Breast epithelium (tissue), 4 donors: ENCODE measurements at places on chromosomes 7 and 10.
A peak's percentile ranks its signal among the peaks of the same experiment; 100 is the strongest.

- no peak for DNase-seq
These were observed 689 bp upstream of the SMARCD3 start for GRCh38 chr7:151249034-151249731.

GRCh38 chr7:46576950-46577349, 655.9 kb upstream of the IGFBP3 start:
- DNase-seq = no peak

DNA sequence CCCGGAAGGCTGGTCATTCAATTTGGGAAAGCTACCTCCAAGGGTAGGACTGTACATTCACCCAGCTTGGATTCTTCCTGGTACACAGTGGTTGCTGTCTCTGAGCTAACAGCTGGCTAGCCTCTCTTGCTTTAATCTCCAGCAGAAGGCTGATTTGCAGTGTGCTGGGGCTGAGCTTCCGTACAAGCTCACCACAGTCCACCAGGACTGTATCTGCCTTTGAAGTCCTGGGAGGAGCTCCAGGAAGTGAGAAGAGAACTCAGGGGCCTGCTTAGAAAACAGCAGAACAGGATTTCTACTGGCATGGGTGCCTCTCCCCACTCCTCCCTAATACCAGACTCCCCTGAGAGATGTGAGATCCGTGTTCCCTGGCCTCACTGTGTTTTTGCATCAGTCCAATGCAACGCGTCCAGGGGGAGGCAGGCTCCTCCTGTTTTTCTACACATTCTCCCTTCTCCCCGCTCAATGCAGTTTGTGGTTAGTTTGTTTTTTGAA, 6.6 kb downstream of the AFAP1L2 start:
- DNase-seq = no peak

- DNase-seq = no peak
These were observed 74.8 kb upstream of the SVIL start for GRCh38 chr10:29709484-29710002.

- DNase-seq = no peak
These were observed 21.6 kb upstream of the GOT1 start for GRCh38 chr10:99451981-99452380.

DNA sequence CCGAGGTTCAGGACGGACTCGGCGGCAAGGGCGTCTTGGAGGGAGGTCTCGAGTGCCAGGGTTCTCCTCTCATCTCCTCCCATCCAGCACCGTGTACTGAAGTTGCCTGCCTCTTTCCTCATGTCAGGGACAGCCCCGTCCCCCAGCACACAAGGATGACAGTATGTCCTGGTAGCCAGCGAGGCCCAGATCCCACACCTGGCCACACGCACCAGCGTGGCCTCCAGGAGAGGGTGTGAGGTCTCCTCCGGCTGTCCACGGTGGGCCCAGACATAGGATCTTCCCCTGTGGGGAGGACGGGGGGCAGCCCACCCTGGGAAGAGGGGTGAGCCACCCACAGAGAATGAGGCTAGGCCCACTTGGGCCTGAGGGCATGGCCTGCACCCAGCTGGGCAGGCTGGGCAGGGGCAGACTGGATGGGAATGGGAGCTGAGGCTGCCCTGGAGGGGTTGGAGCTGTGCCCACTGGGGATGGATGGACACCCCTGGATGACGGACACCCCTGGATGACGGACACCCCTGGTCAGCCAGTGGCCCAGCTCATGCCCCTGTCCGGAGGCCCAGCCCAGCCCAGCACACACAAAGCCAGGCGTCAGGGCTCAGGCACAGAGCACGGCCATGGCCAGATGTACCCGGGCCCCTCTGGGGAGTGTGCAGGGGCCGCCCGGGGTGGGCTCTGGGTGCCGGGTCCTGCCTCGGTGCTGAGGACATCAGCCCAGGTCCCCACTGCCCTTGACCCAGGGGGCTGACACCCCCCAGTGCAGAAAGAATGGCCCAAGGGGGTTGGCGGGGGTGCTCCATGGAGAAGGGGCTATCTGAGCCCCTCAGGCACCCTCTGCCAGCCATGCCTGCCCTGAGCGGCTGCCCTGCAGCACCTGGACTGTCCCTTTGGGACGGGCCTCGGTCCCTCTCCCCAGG, 30.9 kb upstream of the CFAP46 start:
- DNase-seq = no peak

DNA sequence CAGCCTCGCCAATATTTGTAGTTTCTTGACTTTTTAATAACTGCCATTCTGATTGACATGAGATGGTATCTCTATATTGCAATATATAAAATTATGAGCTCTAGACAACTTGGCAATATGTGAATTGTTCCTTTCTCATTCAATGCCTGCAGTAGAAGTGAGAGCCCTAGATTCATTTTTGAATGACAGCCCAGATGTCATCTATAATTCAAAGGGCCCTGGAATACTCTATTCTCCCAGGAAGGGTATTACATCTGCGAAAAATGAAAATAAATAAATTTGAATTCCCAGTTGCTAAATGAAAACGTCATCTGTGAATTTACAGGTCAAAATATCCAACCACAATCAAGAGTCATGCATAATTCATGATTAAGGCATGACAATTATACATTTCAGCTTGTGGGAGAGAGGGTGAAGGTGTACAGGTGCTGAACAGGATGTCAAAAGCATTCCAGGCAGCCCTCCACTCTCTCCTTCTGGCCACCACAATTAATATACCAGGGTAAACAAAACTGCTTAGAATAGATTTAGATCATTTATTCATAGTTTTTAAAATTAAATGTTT, 1147.3 kb downstream of the XPNPEP1 start:
- no peak for DNase-seq

GRCh38 chr7:108584211-108584610, 14.5 kb downstream of the DNAJB9 start:
- no peak for DNase-seq

DNA sequence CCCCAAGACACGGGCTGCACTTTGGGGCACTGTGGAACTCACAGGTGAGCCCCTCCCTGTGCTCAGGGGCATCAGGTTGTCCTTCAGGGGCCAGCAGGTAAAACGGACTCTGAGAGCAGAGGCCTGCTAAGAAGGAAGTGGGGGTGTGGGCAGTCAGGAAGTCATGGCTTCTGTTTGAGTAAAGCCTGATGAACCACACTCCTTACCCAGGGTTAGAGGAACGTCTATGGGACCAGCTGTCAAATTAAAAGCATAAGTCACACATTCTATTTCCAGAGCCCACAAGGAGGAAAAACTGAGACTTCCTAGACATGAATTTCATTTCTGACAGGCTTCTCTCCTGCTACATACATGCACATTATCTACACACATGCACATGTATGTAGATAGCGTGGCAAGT, 616.4 kb downstream of the SDK1 start:
- no peak for DNase-seq

- DNase-seq = no peak
These were observed 66.7 kb downstream of the EMX2 start for GRCh38 chr10:117609095-117609795.

DNA sequence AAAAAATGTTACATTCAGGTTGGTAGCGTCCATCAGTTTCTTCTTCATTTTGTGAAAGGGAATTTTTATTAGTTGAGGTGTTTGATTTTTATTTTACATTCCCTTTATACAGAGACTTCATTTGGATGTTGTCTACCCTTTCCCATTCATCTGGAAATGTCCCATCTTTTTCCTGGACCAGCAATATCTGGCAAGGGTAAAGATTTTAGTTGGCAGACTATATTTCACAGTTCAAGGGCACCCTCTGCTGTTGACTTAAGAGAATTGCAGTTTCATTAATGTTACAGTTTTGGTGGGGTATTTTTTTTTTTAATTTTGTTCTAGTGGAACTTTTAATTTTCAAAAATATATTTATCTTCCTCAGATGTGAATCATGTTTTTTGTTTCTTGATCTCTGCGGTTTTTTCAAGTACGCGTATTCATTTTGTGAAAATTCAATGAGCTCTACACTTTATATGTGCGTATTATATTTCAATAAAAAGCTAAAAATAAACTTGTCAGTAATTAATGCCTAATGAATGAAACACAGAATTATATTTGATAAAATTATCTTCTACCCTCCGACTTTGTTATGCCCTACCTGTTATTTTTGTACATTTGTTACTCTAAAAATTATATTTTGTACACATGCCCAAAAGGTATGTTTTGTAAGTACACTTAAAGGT, 97.9 kb upstream of the KLF14 start:
- DNase-seq = no peak

- DNase-seq = no peak
These were observed 235.5 kb upstream of the PLXDC2 start for GRCh38 chr10:19580691-19581090.

DNA sequence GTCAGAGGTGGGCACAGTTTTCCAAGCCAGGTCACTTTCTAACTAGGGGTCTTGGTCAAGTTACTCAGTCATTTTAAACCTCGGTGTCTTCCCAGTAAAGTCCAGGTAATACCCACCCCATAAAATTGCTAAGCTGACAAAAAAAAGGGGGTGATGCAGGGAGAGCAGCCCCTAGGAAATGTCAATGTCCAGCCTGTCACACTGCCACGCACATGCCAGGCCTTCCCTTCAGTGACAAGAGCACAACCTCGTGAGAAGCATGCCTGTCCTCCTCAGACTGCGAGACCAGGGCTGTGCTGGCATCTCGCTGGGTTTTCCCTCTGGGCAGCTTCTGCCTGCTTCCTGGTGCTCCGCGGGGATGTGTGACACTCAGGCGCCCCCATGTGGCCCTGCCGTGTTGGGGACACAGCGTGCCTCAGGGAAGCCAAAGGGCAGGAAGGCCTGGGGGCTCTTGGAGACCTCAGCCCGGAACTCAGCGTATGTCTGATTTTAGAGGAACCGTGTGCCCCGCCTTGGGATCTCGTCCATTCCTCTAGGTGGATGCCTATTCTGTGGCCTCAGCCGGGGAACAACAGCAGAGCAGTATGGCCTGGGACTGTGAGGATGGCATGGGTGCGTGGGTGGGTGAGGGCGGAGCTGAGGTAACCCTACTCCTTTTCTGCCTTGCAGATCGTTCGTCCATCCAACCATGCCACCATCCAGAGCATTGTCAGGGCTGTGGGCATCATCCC, 10.2 kb upstream of the GDF2 start:
- DNase-seq = peak; percentile 78

DNA sequence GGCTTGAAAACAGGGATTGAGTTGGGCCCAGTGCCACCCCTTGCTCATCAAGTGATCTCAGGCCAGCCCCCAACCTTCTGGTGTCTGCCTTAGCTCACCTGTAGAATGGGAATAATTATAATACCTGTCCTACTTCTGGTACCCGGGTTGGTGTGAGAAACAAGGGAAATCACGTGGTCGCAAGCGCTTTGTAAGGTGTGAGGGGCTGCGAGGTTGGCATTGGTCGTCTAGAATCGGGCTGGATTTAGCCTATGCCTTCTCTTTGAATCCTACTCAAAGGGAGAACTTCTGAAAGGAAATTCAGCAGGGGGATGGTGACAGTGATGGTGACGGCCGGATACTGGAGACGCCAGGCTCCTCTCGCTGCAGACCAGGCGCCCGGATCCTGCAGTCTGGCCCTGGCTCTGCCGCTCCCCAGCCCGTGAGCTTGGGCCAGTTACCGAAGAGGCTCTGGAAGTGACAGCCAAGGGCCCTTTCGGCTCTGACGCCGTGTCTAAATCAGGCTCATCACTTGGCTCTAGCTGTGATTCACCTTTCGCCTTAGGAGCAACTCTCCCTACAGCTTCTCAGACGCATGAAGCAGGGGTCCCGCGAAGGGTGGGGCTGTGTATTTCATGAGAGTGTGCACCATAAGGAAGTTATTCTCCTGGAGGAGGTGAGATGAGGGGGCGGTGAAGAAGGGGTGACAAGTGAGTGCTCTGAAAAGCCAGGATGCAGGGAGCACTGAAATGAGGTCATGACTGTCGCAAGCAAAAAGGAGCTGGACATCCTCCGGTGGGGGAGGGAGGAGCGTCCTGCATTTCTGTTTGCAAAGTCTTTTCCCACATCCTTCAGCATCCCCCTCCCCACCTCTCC, 4.0 kb upstream of the CREB5 start:
- no peak for DNase-seq

- DNase-seq = no peak
These were observed 125.8 kb downstream of the PCLO start for GRCh38 chr7:83036721-83037380.

- DNase-seq = no peak
These were observed 683 bp upstream of the ENTPD7 start for GRCh38 chr10:99658622-99659030.

- DNase-seq = peak; percentile 41
These were observed 743 bp downstream of the ADAP1 start for GRCh38 chr7:953547-954327.

DNA sequence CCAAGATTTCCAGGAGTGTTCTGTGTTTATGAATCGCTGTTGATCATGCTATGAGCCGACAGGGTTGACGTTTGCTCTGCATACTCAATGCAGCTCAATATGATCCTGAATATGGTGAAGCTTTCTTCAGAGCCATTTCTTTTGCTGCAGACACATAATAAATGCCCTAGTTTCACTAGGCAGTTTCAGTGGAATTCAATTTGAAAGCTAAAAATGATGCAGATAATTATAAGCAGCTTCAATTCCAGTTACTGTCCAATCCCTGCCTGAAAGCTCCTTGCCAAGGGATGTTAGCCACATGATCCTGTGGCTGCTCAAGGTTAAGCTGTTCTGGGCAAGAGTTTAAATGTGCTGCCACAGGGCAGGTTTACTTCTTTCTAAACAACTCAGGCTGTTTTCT, 805.6 kb downstream of the NRG3 start:
- no peak for DNase-seq

DNA sequence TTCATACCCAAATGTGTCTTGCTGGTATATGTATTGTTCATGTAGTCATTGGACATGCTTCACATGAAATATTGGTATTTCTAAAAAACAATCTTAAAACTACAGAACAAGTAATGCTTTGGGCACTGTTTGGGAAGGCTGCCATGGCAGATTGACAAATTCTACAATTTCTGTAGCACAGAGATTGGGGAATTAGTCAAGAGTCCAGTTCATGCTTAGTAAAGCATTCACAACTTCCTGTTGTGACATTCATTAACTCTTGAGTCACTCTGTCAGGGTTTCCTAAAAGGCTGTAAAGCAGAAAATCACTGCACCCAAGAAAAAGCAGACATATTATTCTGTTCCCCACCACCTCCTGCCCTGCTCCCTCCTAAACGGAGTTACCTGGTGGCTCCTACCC, 398.9 kb downstream of the PHTF2 start:
- no peak for DNase-seq

DNA sequence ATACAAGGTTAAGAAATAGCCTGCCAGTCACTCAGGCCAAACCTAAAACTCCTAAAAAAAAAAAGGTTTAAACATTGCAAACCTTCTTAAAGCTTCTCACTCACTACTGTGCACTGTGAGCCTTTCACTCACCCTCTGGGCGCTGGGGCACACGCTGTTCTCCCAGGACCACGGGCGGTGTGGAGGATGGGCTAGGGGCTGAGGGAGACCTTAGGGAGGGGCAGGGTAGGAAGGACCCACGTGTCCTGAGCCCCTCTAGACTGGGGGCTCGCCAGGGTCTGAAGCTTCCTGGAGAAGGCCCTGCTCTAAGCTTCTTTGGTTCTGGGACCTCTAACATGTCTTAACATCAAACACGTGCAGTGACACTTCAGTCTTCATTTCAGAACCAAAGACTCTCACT, 569.8 kb downstream of the DNAJB6 start:
- DNase-seq = no peak

- no peak for DNase-seq
These were observed 8.6 kb downstream of the SLC13A1 start for GRCh38 chr7:123191132-123191531.
